ENCODE measurements at places on chromosomes 7 and 10.

DNA sequence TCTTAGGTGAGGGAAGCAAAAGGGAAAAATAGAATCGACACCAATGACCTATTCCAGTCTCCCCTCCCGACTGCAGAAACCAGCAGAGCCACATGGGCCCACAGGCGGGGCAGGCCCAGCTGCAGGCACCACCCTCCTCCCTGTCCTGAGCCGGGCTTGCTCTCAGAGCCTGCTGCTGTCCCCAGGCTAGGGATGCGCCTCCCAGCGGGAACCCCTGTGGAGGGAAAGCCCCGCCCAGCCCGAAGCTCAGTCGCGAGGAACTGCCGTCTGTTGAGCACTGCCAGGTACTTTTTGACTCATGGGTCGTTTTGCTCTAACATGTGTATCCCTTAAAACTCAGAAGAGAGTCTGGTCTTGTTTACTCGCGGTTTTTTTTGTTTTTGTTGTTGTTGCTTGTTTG is 124.5 kb upstream of the RET start:
- H3K27ac ChIP-seq, result peak overlapping the region; percentile 6
- peaks cover 9% of the 10 kb centered on the region for H3K27me3 ChIP-seq
- no peak overlapping the region for H3K4me3 ChIP-seq

- no peak for DNase-seq
- H3K27ac ChIP-seq, result no peak overlapping the region
- no peaks in the 10 kb centered on the region for H3K4me1 ChIP-seq
- no peaks in the 10 kb centered on the region for H3K27me3 ChIP-seq
- H3K36me3 ChIP-seq, result no peaks in the 10 kb centered on the region
Measured at GRCh38 chr10:88389456-88389855, 193.7 kb downstream of the RNLS start.

DNA sequence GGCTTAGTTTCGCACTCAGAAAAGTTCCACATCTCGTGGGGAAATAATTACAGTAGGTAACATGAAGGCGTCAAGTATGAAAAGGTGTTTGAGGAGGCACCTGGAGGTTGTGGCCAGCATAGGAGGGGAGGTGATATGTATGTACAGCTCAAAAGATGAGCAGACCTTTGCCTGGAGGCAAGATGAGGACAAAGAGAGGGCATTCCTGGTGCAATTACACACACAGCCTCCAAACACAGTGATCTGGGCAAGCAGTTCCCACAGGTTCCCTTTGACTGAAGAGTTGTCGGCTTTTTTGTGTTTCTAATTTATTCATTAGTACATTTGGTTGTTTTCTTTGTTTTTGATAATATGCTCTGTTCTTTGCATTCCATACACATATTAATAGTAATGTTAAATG is 46.9 kb downstream of the CDK14 start:
- no peaks in the 10 kb centered on the region for H3K4me1 ChIP-seq
- no peak overlapping the region for H3K27ac ChIP-seq

GRCh38 chr7:87398446-87398845 is 53.0 kb downstream of the CROT start:
- no peak for DNase-seq
- no peaks in the 10 kb centered on the region for H3K4me1 ChIP-seq
- H3K4me3 ChIP-seq, result no peak overlapping the region
- H3K36me3 ChIP-seq, result peaks cover 5% of the 10 kb centered on the region
- no peak overlapping the region for H3K27ac ChIP-seq

DNA sequence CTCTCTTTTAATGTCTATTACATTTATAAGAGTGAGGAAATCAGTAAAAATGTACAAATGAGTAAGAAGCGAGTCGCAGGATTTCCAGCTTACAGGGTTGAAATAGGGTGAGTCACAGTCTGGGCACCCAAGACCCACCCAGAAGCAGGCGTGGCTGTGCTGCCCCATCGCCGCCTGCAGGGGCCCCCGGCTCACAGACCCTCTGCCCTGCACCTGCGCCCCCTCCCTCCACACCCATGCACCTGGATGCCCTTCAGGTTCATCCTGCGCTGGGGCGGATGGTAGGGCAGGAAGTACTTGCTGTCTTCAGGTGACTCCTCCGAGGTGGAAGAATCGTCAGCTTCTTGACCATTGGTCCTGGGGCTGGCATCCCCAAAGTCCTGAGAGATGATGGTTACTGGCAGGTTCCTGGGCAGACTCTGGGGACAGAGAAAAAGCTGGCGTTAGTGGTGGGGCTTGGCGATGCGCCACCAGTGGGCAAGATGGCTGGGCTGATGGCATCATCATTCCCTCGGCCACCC is 90.2 kb upstream of the GNA12 start:
- H3K27me3 ChIP-seq, result peaks cover 23% of the 10 kb centered on the region
- no peak overlapping the region for H3K4me3 ChIP-seq
- DNase-seq, result no peak

DNA sequence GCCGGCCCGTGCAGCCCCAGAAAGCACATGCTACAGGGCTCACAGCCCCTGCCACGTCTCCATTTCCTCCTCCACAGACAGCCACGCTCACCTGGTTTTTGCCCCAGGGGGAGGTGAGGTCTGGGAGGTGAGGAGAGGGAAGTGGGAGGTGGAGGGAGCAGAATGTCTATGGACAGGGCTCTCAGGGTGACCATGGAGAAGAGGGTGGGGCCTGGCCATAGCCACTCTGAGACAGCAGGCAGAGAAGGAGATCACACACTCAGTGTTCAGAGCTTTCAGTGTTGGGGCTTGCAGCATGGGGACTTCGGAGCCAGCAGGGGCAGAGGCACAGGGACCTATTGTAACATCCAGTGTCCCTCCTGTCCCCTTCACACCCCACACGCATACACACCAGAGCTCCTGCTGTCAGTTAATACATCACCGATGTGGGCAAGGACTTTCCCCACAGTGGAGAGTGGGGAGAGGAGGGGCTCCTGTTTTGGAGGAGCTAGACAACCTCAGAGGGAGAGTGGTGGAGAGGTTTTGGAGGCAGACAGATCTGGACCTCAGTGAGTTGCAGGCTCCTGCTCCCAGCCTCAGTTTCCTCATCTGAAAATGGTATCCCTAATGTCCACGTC is 14.4 kb downstream of the WDFY4 start:
- DNase-seq, result no peak
- H3K27ac ChIP-seq, result no peak overlapping the region
- no peak overlapping the region for H3K4me3 ChIP-seq
- no peaks in the 10 kb centered on the region for H3K36me3 ChIP-seq
- no peaks in the 10 kb centered on the region for H3K27me3 ChIP-seq

DNA sequence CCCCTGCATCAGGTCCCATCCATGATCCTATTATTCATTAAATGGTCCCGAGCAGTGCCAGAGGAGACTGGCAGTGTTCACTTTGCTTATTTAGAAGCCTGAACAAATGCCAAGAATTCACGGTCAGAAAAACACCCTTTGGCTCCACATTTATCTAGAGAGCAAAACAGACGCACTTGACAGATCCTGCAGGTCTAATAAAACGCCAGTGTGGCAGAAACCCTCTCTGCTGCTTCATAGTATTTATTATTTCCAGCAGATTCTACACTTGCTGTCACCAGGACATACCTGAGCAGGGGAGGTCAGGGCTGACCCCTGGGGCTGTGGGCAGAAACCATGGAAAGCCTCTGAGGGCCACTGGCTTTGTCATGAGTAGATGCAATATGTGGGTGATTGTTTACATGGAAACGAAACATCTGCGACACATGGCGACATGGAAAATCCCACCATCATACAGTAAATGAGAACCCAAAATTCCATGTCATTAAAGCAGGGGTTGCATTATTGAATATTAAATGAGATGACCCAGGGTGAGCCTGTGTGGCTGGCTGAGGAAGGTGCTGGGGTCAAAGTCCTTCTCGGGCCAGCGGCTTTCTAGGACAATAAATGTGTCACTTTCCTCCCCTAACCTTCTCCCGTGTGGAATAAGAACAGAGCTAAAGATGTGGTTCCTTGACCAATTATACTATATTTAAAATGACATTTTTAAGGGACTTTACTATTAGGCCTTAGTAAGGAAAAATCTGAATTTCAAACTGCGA is 205.9 kb upstream of the SVIL start:
- no peak overlapping the region for H3K27ac ChIP-seq
- no peak for DNase-seq
- no peaks in the 10 kb centered on the region for H3K36me3 ChIP-seq
- no peaks in the 10 kb centered on the region for H3K4me1 ChIP-seq
- no peak overlapping the region for H3K4me3 ChIP-seq

DNA sequence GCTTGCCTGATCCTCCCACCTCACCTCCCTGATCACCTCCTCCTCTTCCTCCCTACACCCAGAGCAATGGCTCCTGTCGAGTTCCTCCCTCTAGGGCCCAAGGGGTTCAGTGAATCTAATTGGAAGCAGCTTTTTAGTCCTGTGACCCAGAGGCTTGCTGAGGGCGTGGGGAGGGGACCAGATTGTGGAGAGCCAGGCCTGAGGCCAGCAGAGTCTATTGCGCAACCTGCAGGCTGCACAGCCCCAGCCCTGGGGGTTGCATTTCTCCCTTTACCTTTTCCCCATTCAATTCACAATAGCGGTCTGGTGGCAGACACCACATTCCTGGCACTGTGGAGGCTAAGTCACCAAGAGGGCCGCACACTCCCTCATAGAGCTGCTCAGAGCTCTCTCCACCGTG is 32.5 kb downstream of the GHRHR start:
- DNase-seq, result no peak
- H3K4me1 ChIP-seq, result no peaks in the 10 kb centered on the region
- H3K27me3 ChIP-seq, result no peaks in the 10 kb centered on the region
- no peaks in the 10 kb centered on the region for H3K36me3 ChIP-seq
- H3K4me3 ChIP-seq, result no peak overlapping the region

DNA sequence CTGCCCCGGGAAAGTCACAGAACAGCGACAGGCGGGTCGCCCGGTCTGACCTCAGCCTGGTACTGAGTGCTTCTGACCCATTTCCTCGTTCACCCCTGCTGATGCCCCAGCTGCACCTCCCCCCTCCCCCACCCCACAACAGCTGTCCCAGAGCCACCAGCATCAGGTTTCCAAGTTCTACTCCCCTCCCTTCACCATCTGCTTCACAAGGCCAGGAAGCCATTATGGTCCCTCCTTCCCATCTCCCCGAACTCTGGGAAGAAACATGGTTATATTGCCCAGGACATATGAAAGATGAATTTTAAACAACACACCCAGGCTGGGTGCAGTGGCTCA is 301.9 kb upstream of the GALNT17 start:
- H3K27ac ChIP-seq, result no peak overlapping the region

GRCh38 chr7:33539659-33540400 is 365.5 kb upstream of the BMPER start:
- H3K4me1 ChIP-seq, result peaks cover 3% of the 10 kb centered on the region
- no peaks in the 10 kb centered on the region for H3K27me3 ChIP-seq
- no peaks in the 10 kb centered on the region for H3K36me3 ChIP-seq
- no peak overlapping the region for H3K4me3 ChIP-seq
- no peak for DNase-seq

- no peak overlapping the region for H3K27ac ChIP-seq
- no peaks in the 10 kb centered on the region for H3K36me3 ChIP-seq
- H3K27me3 ChIP-seq, result peaks cover 15% of the 10 kb centered on the region
- H3K4me3 ChIP-seq, result no peak overlapping the region
- no peak for DNase-seq
Measured at GRCh38 chr7:128137181-128137580, 103.9 kb upstream of the LEP start.

GRCh38 chr10:112678987-112679386 is 232.0 kb downstream of the VTI1A start:
- no peaks in the 10 kb centered on the region for H3K27me3 ChIP-seq
- H3K4me3 ChIP-seq, result no peak overlapping the region
- peaks cover 4% of the 10 kb centered on the region for H3K4me1 ChIP-seq
- no peaks in the 10 kb centered on the region for H3K36me3 ChIP-seq

DNA sequence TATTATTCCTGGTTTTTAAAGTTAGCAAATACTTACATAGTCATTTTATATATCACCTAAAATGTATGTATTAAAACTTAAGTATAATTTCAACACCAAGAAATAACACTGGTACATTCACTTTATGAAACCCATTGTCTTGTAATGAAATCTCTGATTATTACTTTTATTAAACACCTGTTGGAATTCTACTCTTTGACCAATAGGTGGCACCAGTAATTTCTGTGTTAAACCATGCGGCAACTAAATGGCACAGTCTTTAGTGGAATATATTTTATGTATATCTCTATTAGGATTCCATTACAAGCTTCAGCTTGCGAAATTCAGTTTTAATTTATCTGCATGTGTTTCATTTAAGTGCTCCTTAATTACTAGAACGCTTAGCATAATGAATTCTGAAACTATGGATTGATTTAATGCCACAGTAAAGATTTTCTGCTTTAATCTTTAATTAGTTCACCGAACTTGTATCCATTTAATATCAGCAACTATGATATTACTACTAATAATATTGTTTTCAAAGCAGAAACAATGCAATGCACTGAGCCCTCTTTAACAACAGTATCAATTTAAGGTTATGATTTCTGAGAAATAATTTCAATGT is 181.3 kb downstream of the MAGI2 start:
- no peaks in the 10 kb centered on the region for H3K4me1 ChIP-seq
- no peak overlapping the region for H3K4me3 ChIP-seq
- no peaks in the 10 kb centered on the region for H3K36me3 ChIP-seq

DNA sequence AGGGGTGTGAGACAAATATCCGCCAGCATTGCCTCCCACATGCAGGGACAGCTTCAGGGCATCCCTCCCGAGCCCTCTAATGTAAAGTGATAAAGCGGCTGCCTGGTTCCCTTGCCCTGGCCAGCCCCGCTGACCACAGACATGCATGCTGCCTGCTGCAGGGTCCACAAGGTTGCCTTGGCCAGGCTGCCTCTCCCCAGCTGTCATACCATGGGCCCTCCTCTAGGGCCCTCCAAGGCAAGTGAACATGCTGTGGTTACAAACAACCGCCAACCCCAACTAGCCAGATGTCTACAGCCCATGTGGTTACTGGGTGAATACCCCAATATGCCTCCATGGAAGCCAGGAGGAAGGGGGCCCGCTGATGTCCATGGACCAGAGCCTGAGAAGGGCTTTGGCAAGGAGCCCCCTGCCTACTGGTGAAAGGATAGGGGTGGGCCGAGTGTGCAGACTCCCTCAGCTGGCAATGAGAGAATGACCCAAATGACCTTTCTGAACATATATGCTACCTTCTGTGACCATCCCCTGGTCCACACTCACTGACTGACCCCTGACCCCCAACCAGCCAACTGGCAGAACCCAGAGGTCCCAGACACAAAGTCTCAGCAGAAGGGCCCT is 37.4 kb downstream of the GRID1 start:
- H3K36me3 ChIP-seq, result no peaks in the 10 kb centered on the region
- H3K27me3 ChIP-seq, result no peaks in the 10 kb centered on the region
- H3K4me1 ChIP-seq, result no peaks in the 10 kb centered on the region
- H3K4me3 ChIP-seq, result no peak overlapping the region

GRCh38 chr7:158123214-158123613 is 464.4 kb downstream of the PTPRN2 start:
- no peak for DNase-seq
- H3K36me3 ChIP-seq, result no peaks in the 10 kb centered on the region
- no peak overlapping the region for H3K27ac ChIP-seq

Data from neuronal stem cell (in vitro differentiated cells).